ENCODE measurements at places on chromosomes 12 and 14.

GRCh38 chr12:63888908-63889635 lies 44.6 kb downstream of the SRGAP1 start:
- no peak for DNase-seq

GRCh38 chr14:40368314-40368713 lies 936.1 kb upstream of the FBXO33 start:
- DNase-seq, result no peak

GRCh38 chr12:124792961-124793441 lies 70.7 kb downstream of the SCARB1 start:
- no peak for DNase-seq

GRCh38 chr14:36852981-36853691 lies 191.5 kb downstream of the PAX9 start:
- no peak for DNase-seq

DNA sequence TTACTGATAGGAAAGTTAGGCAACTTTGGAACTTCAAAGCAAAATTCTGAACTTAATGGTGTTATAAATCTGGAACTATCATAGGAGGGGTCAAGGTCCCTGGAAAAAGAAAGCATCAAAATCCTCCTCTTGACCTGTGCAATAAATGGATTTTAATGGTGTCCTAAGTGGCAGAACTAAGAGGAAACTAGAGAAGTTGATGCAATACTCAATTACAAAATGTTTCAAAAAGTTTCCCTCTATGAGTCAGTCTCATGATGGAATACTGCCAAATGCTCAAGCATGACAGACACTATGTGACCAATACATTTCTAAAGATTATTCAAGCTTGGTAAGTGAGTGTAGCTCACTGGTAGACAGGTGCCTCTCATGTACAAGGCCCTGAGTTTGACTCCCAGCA lies 47.7 kb upstream of the ERGIC2 start:
- peak; percentile 15 for DNase-seq

DNA sequence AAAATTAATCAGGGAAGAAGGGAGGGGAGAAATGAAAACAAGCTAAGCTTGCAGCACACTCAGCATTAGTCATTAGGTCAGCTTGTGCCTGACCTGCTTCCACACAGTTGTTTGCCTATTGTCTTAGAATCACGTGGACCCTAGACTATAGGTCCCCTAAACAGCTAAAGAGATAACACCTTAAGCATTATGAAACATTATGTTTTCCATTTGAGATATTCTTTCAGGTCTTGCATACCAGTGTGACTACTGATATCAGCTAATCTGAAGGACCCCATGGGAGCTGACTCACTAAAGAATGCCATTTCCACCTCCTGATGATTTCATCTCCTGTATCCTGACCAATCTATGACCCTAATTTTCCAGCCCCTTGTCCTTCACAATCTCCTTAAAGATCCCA lies 154.1 kb upstream of the FUT8 start:
- no peak for DNase-seq

DNA sequence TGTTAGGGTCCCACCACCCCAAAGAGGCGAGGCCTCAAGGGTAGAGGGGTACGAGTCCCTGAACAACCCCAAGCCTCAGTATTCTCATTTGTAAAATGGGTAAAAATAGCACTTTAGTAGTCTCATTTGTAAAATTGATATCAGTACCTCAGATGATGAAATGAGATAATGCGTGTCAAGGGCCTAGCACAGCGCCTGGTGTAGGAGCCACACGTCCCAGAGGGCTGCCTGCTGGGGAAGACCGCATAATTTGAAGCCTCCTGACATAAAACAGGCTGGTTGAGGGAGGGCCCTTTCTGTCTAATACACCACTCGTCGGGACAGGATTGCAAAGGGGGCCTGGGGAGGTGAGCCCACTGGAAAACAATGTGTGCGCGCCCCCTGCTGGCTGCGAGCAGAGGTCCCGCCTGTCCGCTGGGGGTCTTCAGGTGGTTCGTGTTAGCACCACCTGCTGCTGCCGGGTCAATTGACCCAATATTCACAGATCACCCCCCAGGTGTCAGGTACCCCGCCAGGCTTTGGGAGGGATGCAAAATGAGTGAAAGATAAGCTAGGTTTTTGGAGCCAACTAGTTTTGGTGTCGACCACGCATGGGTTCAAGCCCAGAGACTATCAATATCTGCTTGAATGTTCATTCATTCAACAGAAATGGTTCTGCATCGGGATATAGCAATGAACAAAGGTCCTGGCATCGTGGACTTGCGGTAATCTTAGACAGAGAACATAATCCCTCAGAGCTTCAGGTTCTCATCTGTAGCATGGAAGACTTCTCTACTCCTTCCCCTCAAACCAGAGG lies 24.7 kb upstream of the IRF2BPL start:
- no peak for DNase-seq

DNA sequence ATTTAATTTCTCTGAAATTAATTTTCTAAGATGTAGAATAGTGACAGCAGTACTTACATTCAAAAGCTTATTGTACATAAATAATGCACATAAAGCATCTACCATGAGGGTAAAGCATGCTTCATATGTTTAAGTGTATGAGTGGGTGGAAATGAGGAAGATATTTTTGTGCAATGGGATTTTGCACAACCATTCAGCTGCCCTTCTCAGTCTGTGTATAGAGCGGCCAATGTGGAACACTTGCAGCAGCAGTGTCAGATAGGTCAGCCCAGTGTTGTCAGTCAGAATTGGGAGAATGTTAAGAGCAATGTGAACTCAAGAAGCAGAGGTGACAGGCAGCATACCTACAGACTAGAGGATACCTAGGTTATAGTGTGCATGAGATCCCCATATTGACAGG lies 72.5 kb upstream of the ATP2B1 start:
- DNase-seq, result no peak

- no peak for DNase-seq
Observed at GRCh38 chr14:105061428-105062047, 3.7 kb downstream of the GPR132 start.

All from SW480 (cell line).